ENCODE measurements at places on chromosomes 5 and 9. TPM values are rescaled to one million over a fixed set of nuclear protein-coding genes. Genes with fewer than 3 reads are reported as not detected.

DNA sequence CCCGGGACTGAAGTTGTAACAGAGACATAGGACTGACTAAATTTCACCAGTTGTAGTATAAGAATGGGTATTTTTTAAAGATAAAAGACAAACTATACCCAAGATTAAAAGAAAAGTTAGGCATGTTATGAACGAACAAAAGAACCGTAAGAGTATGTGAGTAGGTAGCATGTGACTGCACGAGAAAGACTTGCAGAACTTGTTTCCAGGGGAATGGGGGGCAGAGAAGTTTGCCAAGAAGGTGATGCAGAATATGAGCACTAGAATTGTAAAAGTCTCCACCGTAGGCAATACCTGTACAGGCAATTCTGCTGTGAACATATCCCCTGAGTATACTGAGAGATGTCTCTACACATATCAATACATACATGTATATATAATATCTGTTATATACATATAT, 614.7 kb downstream of the PRELID2 start:
- DNase-seq, result no peak

The C5 gene
- total RNA-seq, result 408 TPM

DNA sequence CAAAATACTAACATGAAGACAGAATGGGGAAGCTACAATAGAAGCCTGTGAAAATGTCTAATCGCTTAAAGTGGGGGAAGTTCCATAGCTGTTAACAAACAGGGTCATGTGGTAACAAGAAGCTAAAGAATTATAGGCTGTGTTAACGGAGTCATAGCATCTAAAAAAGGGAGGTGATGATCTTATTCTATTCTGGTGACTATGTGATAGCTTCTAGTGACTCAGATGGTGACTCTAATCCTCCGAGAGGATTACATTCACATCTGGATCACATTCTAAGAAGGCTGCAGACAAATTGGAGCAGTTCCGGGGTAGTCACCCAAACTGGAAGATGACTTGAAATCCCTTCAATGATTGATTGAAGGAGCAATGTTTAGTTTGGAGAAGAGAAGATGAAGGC, 142.1 kb downstream of the LIFR start:
- no peak for DNase-seq

The KCNV2 gene
- total RNA-seq, result not detected

DNA sequence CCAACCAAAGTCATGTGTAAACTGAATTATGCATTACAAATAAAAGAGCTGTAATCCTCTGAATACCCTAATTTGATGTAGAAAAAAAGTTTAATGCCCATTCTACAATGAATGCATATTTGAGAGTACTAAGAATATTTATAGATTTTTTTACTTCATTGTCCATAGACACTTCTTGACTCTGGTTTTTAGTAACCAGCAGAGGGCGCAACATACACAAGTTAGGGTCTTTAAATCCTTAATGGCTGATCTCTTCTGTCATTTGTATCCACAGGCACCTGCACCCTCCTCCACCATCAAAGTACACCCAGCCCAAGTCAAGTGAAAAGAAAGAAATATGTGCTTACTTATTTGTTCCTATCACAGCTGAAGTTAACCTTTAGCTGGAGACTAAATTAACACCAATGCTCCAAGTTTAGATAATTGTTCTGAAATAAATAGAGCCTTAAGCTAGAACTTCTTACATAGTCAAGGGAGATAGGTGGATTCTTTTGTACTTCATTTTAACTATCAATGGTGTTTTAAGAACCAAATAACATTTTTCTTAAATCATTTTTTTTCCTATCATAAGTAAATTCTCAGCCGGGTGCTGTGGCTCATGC, 524.2 kb upstream of the DAB2 start:
- no peak for DNase-seq

GRCh38 chr5:172186114-172186695, 1.8 kb downstream of the STK10 start:
- no peak for DNase-seq

GRCh38 chr5:68383888-68384310, 168.3 kb downstream of the PIK3R1 start:
- no peak for DNase-seq
